CD14-positive monocyte (primary cell): ENCODE measurements at places on chromosomes 7 and 10.

GRCh38 chr10:3783682-3784432, 1.2 kb downstream of the KLF6 start:
- DNase-seq = peak; percentile 75

GRCh38 chr7:46835556-46835955, 746.4 kb downstream of the TNS3 start:
- DNase-seq = no peak

- no peak for DNase-seq
Observed at GRCh38 chr10:116268976-116269375, 4.0 kb downstream of the GFRA1 start.

GRCh38 chr7:116546054-116546453, 21.2 kb downstream of the CAV1 start:
- DNase-seq = no peak

- DNase-seq = no peak
Observed at GRCh38 chr7:74585844-74586243, 71.7 kb upstream of the GTF2I start.

- no peak for DNase-seq
Observed at GRCh38 chr7:116528008-116528789, 3.4 kb downstream of the CAV1 start.

DNA sequence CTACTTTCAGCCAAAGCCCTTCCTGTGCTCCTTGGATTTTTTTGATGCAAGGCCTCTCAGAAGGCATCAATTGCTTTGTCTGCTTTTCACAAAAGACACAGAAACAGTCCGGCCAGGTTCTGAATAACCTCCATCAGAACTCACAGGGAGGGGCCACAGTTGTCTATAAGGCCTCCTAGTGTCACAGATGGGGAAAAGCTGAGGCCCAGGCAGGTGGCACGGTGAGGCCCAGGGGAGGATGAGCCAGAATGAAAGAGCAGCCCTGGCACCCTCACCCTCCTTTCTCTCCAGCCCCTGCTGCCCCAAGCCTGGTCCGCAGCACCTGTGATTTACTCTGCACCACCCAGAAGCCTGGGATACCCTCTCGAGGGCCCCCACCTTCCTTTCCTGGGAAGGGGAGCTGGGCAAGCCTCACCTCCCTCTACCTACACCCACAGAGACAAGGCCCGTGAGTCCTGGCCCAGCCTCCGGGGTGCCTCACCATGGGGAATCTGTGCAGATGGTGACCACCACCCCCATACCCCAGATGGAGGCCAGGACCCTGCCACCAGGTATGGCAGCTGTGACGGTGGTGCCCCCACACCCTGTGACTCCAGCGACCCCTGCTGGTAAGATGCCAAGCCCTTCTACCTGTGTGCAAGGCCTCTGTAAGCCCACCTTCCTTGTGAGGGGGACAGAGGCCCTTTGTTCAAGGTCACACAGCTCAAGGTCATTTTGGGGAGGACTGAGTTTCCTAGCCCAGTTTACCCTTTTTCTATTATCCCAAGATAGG, 26.2 kb upstream of the ZNF467 start:
- DNase-seq = peak; percentile 21

DNA sequence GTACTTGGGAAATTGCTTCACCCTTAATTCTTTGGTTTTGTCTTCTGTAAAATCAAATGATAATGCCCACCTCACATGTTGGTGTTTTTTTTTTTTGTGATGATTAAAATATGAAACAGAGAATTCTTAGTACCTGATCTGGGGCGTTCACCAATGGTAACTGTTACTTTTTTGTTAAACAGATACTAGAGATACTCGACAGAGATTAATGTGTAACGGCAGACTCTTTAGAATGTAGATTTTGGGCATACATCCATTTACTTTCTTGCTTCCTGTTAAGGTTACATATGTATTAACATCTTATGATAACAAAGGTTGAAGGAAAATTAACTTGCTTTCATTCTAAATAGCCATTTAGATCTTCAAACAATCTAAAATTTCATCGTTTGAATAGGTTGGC, 23.3 kb downstream of the PLXDC2 start:
- DNase-seq = no peak

GRCh38 chr7:110407706-110408105, 683.2 kb upstream of the LRRN3 start:
- DNase-seq = no peak

DNA sequence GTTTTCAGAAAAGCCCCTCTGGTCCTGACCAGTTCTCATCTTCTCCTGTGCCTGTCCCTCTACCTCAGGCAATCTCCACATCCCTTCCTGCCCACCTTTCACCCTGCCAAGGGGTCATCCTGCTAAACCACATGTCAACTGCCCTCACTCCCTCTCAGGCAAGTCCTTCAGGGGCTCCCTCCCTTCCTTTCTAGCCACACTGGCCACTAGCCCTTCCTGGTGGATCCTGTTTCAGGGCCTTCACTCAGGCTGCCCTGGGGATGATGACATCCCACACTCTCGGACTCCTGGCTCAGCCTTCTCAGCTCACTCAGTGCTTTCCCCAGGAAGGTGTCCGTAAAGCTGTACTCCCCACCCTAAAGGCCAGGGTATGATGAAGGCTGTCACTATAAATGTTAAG, 13.4 kb downstream of the STEAP1B start:
- DNase-seq = no peak

GRCh38 chr7:151399305-151399601, 10.6 kb downstream of the WDR86 start:
- DNase-seq = no peak

DNA sequence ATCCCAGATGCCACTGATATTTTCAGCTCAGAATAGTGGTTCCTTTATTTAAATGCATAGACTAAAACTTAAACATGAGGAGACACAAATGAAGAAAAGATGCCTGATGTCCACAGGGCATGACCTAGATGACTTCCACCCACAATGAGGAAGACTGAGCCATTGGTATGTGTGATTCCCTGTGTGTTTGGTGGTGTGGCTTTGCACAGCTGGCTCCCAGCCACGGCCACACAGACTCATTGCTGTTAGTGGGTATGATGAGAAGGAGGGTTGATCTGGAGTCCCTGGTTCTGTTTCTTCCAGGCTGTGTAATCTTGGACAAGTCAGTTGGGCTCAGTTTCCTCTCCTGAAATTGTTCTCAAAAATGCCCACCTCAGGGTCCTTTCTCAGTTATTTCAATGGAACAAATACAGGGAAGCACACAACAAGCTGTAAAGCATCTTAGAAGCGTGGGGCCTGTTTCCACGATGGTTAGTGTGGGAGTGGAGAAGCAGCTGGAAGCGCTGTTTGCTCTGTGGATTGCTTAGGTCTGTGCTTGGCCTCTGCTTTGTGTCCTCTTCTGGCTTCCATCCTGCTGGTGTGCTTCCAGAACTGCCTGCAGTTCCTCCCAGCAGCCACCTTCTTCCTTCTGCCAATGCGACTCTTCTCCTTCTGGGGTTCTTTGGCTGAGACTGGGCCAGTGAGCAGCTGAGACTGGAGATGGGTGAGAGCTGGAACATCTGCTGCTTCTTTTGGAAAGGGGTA, 303.7 kb downstream of the BMPER start:
- DNase-seq = no peak

DNA sequence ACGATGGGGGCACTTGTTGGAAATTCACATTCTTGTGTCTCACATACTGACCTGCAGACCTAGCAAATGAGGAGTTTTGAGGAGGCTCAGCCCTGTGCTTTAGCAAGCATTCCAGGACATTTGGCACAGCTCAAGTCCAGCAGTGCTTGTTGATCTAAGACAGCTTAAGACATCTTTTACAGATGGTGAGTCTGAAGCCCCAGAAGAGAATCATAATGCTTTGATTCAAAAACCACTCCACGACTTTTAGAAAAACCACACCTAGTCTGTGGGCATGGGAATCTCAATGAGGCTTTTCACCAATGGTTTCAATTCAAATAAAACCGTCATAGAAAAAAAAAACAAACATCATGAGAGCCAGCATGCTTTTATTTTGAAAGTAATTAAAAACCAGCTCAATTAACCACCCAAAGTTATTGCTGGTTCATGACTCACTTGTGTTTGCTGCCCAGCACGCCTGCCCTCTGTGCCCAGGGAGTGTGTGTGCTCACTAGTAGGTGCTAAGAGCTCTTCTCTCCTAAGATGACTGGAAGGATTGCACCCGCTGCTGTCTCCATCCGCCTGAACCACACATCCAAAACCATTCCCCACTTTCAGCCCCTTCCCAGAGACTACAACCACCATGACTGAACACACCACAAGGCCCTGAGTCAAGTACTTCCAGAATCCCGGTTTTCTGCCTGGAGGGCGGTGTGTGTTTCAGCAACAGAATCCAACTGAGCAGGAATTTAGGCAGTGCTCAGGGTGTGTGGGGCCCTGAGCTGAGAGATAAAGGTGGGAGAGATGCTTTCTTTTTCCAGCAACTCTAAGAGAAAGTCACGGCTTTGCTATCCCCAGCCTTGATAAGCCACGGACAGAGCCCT, 130.2 kb upstream of the ADAM12 start:
- no peak for DNase-seq

DNA sequence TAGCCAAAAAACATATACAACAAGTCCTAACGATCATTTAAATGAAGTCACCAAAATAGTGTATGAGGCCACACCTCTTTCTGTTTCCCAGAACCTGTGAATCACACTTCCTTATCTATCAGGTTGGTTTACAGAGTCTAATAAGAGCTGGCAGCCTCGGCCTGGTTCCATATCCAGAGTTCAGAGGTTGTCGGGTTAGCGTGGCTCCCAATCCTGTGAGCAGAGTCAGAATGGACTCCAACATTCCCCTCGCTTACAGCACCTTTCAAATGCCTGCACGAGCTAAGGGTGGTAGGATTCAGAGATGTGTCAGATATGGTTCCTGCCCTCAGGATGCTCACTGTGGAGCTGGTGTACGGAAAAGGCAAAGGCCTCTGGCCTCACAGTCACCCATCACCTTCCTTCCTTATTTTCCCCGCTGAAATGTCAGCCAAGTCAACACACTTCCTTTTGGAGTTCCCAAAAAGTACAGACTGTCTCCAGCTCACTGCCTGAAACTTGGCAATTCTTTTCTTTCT, 6.0 kb downstream of the IL15RA start:
- DNase-seq = peak; percentile 26

GRCh38 chr10:117537904-117538524, 4.5 kb upstream of the EMX2 start:
- DNase-seq = no peak

DNA sequence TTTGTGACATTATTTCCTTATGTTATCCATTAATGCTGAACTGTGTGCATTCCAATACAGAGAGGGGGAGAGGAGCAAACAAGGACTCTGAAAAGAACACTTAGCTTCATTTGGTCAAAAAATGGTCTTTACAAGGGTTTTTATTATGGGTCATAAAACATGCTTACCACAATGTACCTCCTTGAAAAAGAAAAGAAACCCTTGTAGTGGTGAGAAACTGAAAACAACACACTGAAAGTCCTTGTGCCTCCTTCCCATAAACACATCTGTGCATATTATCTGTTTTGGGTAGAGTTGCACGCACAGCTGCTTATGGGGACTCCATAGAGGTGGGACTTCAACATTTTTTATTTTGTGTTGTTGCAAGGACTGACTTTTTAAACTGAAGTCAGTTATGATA, 98.7 kb downstream of the CDK6 start:
- DNase-seq = no peak

DNA sequence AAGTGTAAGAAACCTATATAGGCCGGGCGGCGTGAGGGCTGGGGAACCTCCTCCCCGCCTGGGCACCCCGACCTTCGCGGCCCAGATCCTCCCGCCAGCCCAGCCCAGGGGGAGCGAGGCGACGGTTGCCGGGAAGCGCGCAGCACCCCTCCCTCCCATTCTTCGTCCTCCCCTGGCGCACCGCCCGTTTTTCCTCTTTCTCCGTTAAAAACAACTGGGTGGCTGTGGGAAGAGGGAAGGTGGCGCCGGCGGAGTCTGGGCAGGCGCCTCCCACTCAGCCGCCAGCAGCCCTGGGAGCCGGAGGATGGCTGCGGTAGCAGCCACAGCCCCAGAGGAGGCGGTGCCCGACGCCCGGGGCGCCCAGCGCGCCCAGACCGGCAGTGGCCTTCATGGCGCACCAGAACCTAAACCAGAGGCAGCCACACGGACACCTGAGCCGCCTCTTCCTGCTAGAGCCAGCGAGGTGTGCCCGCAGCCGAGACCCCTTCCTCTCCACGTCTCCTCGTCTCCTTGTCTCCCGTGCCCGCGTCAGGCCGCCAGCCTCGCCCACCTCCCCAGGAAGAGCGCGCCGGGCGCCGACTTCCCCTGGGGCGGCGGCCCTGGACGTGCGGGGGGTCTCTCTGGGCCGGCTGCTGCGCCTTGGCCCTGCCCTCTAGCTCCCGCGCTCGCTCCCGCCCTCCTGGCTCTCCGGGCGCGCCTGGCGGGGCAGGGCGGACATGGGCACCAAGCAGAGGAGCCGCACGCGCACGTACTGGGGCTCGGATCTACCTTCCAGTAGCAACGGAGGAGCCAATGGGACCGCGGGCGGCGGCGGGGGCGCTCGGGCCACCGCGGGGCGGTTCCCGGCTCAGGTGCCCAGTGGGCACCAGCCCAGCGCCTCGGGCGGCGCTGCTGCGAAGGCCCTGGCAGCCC, 32.8 kb upstream of the SFTPD start:
- DNase-seq = peak; percentile 22

DNA sequence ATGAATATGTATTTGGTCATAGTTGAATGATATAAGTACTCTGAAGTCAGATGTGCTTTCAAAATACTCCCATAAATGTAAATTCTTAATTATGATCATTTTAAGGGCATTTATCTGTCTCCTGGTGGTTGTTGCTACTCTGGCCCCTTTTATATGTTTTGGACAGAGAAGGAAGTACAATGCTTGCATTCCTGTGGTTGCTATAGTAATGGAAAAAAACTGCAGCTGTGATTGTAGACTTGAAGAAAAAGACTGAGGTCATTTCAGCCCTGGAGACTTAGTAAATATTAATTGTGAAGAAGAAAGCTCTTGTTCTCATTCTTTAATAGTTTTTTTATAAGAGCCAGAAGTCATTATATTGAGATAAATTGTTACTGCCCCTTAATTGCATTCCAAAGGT, 70.2 kb upstream of the FERD3L start:
- no peak for DNase-seq

DNA sequence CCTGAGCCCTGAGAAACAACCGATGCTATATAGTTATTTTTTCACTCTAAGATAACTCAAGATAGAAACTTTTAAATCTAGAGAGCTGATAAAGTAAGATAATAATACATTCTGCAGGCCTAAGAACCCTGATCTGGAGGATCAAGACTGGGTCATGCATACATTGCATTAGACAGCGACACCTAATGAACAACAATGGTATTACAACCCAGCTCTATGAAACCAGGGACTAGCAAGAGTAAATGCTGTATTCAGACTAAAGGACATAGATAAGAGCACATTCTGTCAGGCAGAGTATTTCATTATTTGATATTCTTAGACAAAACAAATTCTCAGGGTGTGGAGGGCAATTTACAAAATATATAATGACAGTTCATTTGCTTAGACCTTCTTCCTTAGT, 148.6 kb downstream of the GRK5 start:
- no peak for DNase-seq

DNA sequence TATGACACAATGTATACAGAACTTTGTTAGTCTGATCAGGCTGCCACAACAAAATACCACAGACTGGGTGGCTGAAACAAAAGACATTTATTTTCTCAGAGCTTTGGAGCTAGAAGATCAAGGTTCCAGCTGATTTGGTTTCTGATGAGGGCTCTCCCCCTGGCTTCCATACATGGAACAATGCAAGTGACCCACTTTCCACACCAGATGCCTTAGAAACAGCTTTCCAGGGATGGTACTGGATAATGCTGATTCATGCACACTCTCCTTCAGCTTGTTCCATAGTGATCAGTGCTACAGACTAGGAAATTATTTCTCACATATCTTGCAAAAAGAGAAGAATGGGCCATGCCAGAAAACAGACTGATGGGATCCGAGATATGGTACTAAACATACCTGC, 1274.9 kb upstream of the SORCS1 start:
- DNase-seq = no peak

- no peak for DNase-seq
Observed at GRCh38 chr7:17302575-17303142, 4.2 kb downstream of the AHR start.
